Right ventricle myocardium inferior (tissue), 1 donor: ENCODE measurements at places on chromosomes 11 and 22. TPM values are rescaled to one million over a fixed set of nuclear protein-coding genes. Genes with fewer than 3 reads are reported as not detected.

GRCh38 chr11:127098684-127099083, 98.1 kb upstream of the KIRREL3 start:
- DNase-seq: no peak

DNA sequence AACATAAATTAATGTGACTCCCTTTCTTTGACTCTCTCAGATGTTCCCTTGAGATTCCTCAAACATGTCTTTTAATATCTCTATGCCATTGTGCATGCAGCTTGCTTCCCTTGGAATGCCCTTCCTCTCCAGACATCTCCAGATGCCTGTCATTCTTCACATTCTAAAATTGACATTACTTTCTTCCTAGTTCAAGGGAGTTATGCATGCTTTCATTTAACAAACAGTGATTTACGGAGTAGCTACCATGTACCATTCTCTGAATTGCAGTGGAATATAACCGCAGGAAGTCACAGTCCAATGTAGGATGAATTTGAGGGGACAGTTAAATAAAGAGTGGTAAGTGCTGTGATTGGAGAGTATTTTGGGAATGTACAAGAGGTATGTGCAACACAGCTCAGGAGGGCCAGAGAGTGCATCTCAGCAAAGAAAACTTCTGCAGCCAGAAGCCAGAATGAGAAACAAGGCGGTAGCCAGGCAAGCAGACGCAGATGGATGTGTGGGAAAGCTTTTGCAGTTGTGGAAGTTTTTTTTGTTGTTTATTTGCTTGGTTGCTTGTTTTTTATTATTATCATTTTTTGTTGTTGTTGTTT, 18.7 kb downstream of the MMP10 start:
- DNase-seq: no peak

DNA sequence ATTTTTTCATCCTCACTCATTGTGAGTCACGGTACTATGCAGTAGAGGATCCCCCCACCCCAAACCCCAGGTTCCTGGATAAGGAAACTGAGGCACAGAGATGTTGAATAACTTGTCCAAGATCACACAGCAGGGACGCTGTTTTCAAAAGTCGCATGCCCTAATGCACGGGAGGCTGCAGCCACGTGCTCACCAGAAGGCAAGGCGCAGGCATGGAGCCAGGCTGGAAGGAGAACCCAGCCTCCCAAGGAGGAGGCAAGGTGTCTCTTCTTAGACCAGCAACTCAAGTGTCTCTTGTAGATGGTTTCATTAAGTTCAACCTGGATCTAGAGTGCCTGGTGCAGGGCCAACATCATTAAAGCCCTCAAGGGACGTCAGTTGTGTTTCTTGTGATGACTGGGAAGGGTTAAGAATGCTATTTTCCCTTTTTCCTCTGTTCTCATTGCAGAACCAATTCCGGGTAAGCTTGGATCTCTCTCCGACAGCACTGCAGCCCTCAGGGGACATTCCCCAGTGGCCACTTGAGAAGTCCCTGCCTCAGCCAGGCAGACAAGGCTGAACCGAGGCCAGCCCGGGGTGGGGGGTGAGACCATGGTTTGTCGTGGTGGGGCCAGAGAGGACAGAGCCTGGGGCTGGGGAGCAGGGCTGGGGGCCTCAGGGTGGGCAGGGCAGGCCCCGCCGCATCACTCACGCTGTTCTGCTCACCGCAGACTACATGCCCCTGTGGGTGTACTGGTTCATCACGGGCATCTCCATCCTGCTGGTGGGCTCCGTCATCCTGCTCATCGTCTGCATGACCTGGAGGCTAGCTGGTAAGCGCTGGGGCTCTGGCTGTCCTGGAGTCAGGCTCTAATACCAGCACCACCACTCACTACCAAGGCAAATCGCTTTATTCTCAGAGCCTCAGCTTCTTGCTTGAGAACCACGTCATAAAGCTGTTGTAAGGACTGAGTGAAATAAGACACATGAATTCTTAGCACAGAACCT, 15.7 kb downstream of the TMEM121B start:
- no peak for DNase-seq

DNA sequence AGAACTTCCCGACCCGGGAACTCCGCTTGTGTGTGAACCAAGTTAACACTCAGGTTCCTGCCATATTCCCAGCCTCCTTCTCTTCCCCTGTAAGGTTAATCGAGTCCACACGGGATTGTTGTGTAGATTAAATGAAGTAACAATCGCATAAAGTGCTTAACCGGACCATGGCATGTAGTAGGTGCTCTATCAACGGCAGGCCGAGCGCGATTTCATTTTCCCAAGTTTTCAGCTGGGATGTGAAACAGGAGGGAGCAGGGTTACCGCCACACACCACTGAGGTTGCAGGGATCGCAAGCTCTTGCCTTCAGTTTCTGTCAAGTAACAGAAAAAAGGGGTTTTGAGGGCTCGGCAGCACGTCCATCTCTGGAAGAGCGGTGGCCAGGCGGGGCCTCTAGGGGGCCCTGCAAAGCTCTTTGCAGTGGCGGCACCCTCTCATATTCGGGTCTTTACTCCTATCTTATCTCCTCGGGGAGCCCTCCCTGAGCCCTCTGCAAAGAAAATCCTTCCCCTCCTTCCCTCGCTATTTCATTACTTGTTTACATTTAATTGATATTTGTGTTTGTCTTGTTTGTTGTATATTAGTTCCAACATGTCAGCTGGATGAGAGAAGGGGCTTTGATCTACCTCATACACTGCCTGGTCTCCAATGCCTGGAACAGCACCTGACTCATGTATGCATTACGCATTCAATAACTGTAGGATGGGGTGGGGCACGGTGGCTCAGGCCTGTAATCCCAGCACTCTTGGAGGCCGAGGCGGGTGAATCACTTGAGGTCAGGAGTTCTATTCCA, 816 bp upstream of the PLEKHA7 start:
- no peak for DNase-seq

DNA sequence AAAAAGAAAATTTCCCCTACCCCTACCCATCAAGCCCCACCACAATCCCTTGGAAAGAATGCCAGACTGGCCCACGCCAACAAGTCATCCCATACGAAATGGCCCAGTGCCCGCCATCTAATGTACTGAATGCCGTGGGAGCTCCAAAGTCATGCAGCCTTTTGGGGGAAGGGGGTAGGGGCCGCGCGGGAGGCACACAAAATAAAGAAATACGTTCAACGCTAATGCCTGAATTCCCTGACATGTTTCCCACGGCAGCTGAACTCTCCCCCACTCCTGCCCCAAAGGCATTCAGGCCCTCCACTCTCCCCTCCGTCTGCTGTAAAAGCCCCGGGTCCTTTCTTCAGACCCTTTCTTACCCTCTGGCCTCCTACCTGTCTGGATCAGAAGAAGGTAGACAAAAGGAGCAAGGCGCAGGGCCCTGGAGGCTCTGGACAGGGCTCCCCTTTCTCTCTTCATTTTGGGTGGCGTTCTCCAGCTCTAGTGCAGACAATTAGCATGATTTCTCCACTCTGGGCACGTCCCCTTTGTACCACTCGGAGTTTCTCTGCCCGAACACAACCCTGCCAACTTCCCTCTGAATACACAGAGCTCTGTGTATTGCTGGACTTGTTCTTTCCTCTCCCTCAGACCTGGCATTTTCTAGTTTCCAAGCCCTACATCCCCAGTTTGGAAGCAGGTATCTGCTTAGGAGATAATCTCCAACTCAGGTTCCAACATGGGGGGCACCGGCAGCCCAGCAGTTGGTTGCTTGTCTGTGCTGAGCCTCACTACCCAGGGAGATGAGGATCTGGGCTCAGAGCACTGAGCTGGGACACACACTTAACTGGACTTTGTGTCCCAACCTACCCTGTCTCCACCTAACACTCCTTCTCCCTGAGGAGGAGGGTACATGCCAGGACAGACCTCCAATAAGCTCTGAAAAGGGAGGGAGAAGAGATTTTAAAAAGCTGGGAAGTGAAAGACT, at the start of gene HEPACAM:
Gene HEPACAM, minus strand, starts transcription at position 500 of the 967 bp plus-strand sequence. Its CDS starts 41 bp downstream, at position 459.
- DNase-seq: no peak

- DNase-seq: no peak
Measured at GRCh38 chr11:57675176-57675941, 7.4 kb downstream of the ZDHHC5 start.

GRCh38 chr11:95239871-95240649, 9.1 kb upstream of the SESN3 start:
- DNase-seq: no peak

GRCh38 chr11:126109941-126110731, 47.5 kb upstream of the CDON start:
- no peak for DNase-seq

GRCh38 chr11:130133716-130134115, 25.9 kb upstream of the ST14 start:
- no peak for DNase-seq

GRCh38 chr11:61357233-61357893, 4.3 kb downstream of the CYB561A3 start:
- DNase-seq: no peak

DNA sequence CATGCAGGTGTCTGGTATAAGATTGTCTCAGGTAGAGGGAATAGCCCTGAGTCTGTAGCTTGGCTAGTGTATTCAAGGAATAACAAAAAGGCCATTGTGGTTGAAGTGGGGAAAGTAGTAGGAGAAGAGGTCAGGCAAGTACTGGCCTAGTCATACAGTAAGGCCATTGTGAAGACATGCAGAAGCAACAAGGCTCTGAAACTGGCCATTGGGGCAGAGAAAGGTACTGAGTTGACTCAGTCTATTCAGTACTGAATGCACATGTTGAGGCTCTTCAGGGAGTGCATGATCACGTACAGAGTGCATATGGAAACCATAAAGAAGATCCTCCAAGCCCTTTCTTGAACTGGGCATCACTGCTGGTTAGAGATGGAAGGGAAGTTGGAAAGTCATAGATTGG, 477.6 kb downstream of the SOX6 start:
- no peak for DNase-seq

GRCh38 chr11:31243706-31244105, 125.8 kb downstream of the DCDC1 start:
- DNase-seq: no peak

The SLCO2B1 gene
- 33.4 TPM for total RNA-seq

The GP1BB gene
- not detected for total RNA-seq
